ENCODE measurements at places on chromosomes 13 and 19.

DNA sequence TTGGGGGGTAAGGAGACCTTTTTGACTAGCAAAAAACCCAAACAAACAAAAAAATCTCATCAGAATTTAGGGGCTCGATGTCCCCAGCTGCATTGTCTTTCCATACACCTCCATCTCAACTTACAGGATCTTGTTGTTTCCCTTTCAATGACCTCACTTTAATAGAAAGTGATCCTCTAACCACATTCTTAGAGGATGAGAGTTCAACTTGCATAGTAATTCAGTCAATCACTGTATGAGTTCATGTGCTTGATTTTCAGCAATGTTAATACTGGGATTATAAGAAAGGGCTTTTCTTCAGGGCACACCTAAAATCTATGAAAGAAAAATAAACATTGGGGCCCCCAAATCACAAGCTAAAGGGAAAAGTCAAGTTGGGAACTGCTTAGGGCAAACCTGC is 1512.0 kb downstream of the SLITRK1 start:
- DNase-seq = no peak

GRCh38 chr13:27035892-27036235 is 135.7 kb downstream of the USP12 start:
- DNase-seq = no peak

DNA sequence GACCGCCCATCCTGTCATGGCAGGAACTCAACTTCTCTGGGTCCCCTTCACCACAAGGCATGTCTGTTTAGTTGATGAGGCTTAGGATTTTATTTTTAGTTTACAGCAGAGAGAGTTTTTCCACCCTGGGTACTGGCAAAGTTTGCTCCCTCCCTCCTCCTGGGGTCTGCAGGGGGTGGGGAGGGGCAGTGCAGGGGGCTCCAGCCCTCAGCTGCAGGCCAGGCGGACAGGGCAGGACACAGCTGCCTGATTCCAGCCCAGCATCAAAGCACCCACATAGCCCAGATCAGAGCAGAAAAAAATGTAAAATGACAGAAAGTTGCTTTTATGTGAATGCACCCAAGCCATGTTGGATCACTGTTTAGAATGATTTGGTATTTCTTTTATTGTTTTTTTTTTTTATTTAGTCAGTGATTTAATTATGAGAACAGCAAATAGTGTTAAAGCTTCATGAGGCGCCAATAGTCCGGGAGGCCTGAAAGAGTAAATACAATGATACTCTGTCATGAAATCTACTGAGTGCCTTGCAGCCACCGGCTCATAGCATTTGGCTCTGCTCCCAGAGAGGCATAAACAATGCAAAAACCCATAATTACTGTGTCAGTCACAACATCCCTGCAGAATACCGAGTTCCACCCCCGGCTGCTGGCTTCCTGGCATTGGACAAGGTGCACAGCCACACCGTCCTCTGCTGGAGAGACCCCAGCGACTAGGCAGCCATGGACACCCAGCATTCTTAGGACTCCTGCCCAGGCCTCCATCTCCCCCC is 923.5 kb downstream of the UQCRFS1 start:
- DNase-seq = no peak

DNA sequence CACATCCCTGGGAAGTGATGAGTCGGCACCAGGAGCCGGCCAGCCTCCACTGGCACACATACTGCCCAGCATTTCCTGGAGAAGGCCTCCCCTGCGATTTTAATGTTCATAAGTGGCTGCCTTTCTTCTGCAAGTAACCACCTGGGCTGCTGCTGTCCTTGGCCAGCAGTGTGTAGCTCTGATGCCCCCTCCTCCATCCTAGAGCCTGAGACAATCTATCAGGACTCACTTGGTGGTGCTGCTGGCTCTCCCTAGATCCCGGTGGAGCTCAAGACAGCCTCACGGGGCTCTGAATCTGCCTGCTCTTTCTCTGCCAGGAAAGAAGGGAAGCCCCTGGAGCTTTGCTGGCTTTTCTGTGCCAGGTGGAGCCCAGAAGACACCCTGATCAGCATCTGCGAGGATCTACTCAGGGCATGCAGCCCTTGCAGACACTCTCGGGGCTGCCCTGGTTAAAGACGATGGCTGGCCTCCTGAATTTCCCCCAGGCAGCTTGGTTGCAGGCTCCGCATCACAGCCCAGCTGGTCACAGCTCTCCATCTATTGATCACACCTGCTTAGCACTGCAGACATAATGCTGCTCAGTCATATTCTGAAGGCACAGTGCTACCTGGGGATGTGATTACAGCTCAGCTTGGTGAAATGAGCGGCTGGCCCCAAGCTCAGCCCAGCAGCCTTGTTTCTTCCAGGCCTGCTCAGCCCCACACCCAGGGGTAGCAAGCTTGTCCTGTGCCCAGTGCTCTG is 122.3 kb downstream of the ZDHHC20 start:
- no peak for DNase-seq

- DNase-seq = no peak
These were observed 49.8 kb downstream of the ACSBG2 start for GRCh38 chr19:6185093-6185834.

- DNase-seq = no peak
These were observed 19.8 kb downstream of the SLC25A42 start for GRCh38 chr19:19083413-19084178.
